ENCODE measurements at places on chromosomes 4 and X. TPM values are rescaled to one million over a fixed set of nuclear protein-coding genes. Genes with fewer than 3 reads are reported as not detected.

- H3K27ac ChIP-seq = no peak overlapping the region
- no peaks in the 10 kb centered on the region for H3K36me3 ChIP-seq
- H3K27me3 ChIP-seq = no peaks in the 10 kb centered on the region
- peak; percentile 12 for DNase-seq
Observed at GRCh38 chr4:139144911-139145551, 32.0 kb downstream of the ELF2 start.

PDZD11 gene
- 51.2 TPM for total RNA-seq

SFRP2 gene
- total RNA-seq = not detected

- H3K27me3 ChIP-seq = no peaks in the 10 kb centered on the region
- DNase-seq = no peak
- H3K36me3 ChIP-seq = no peaks in the 10 kb centered on the region
- H3K4me1 ChIP-seq = no peaks in the 10 kb centered on the region
- H3K4me3 ChIP-seq = no peak overlapping the region
Observed at GRCh38 chr4:104451573-104451972, 43.1 kb downstream of the CXXC4 start.

DNA sequence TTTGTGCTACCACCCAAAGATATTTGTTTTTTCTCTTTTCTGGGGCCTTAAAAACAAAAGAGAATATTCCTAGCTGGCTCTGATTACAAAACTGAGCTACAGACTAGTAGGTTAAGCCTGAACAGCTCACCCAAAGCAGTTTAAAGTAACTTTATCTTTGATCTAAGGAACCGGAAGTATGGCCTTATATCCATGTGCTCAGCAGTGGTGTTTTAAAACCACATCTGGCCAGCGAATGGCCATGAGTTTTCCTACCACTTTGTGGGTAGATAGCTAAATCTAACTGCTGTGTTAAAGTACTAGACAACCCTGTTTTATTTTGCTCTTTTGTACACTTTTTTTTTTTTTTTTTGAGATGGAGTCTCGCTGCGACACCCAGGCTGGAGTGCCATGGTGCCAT, 24.6 kb downstream of the ADGRG4 start:
- H3K27me3 ChIP-seq = no peaks in the 10 kb centered on the region
- DNase-seq = no peak
- H3K27ac ChIP-seq = no peak overlapping the region

SYNPO2 gene
- total RNA-seq = 0.87 TPM

DNA sequence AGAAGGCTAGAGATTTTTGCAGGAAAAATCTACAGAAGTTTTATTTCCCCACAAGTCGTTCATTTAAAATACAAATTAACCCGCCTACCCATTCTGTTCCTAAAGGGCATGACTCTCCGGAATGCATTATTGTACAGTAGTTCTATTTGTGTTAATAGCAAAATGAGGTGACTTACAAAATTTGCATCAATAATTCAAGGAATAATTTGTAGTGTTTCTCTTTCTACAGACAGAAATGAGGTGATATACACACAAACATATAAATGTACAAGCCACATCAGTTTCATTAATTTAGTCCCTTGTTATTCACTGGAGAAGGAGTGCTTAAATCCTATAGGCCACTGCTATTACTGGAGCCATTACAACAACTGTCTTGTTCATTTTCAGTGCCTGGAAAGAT, 501.3 kb upstream of the DIAPH2 start:
- DNase-seq = no peak
- H3K36me3 ChIP-seq = no peaks in the 10 kb centered on the region
- no peak overlapping the region for H3K27ac ChIP-seq
- H3K27me3 ChIP-seq = no peaks in the 10 kb centered on the region

GRCh38 chrX:104697294-104697693, 131.3 kb downstream of the IL1RAPL2 start:
- no peak overlapping the region for H3K4me3 ChIP-seq
- H3K4me1 ChIP-seq = no peaks in the 10 kb centered on the region
- no peaks in the 10 kb centered on the region for H3K36me3 ChIP-seq
- H3K27ac ChIP-seq = no peak overlapping the region
- H3K27me3 ChIP-seq = no peaks in the 10 kb centered on the region

- DNase-seq = no peak
- no peaks in the 10 kb centered on the region for H3K36me3 ChIP-seq
- H3K27ac ChIP-seq = no peak overlapping the region
- H3K4me1 ChIP-seq = peaks cover 19% of the 10 kb centered on the region
- H3K27me3 ChIP-seq = no peaks in the 10 kb centered on the region
Observed at GRCh38 chr4:107693132-107693531, 26.9 kb downstream of the PAPSS1 start.

- no peak overlapping the region for H3K27ac ChIP-seq
- no peaks in the 10 kb centered on the region for H3K27me3 ChIP-seq
- H3K4me3 ChIP-seq = no peak overlapping the region
Observed at GRCh38 chrX:68944211-68944610, 115.4 kb downstream of the EFNB1 start.

GRCh38 chr4:151489462-151490203, 80.7 kb downstream of the FHIP1A start:
- DNase-seq = peak; percentile 71
- H3K27me3 ChIP-seq = no peaks in the 10 kb centered on the region
- H3K4me3 ChIP-seq = peak overlapping the region; percentile 37
- H3K27ac ChIP-seq = peak overlapping the region; percentile 64
- H3K36me3 ChIP-seq = no peaks in the 10 kb centered on the region

PPARGC1A gene
- total RNA-seq = not detected

GRCh38 chrX:2967998-2968909, 38.1 kb upstream of the ARSH start:
- peak; percentile 5 for DNase-seq
- H3K27me3 ChIP-seq = peaks cover 26% of the 10 kb centered on the region
- no peak overlapping the region for H3K4me3 ChIP-seq

DNA sequence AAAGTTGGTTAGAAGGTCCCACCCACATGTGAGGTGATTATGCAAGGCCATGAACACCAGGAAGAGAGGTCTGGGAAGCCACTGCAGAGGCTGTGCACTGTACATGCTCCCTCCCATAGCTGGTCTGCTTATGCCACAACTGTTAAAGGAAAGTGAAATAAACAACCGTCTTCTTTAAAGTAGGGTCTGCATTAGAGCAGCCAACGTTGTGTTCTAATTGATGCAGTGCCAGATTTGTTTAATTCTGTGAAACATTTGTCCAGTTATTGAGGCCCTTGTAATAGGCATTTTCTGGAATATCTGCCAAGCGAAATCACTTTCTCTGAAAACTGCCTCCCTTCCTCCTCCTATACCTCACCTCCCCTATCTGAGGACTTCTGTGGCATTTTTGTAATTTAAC, 224.0 kb upstream of the LNX1 start:
- H3K4me1 ChIP-seq = no peaks in the 10 kb centered on the region
- H3K4me3 ChIP-seq = no peak overlapping the region
- no peak for DNase-seq
- no peak overlapping the region for H3K27ac ChIP-seq

DNA sequence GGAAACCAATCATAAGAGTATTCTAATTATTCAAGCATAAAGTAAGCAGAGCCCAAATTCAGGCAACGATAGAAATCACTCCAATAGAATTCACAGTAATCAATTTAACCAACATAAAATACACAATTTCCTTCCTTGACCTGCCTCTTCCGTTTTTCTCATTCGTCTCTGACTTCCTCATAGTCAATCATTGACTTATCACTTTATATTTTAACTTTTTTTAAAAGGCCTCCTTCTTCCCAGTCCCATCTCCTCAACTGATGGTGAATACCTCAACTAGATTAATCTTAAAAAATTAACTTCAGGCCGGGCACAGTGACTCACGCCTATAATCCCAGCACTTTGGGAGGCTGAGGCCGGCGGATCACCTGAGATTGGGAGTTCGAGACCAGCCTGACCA, 13.3 kb downstream of the CNOT6L start:
- no peaks in the 10 kb centered on the region for H3K27me3 ChIP-seq
- no peaks in the 10 kb centered on the region for H3K4me1 ChIP-seq

- no peak overlapping the region for H3K27ac ChIP-seq
- no peaks in the 10 kb centered on the region for H3K36me3 ChIP-seq
- H3K27me3 ChIP-seq = peaks cover 22% of the 10 kb centered on the region
Observed at GRCh38 chr4:6172927-6173200, 27.5 kb downstream of the JAKMIP1 start.

DNA sequence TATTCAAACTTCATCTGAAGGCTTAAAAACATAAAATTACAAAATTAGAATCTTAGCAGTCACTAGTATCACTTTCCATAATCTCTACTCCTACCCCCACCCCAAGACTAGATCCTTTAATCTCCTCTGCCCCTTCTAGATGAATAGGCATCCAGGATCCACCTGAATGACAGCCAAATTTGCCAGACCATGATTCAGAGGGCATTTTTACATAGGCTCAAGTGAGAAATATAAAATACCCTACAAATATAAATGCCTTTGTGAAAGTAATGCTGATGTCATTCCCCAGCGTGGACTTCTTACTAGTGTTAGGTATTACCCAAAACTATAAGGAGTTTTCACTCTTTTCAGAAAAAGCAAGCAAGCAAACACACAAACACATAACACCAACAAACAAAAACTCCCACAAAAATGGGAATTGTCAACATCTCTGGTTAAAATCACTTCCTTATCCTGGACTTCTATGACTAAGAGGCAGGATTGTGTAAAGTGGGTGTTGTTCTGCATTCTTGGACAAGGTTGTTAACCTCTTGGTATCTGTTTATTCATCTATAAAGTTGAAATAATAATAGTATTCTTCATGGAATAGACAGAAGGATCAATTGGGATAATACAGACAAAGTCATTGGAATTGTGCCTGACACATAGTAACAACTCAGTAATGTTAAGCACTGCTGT, 51.3 kb upstream of the TMPRSS11F start:
- no peaks in the 10 kb centered on the region for H3K36me3 ChIP-seq
- DNase-seq = peak; percentile 73
- H3K4me3 ChIP-seq = no peak overlapping the region
- no peaks in the 10 kb centered on the region for H3K27me3 ChIP-seq

GRCh38 chr4:147123146-147123545, 177.5 kb upstream of the TTC29 start:
- no peaks in the 10 kb centered on the region for H3K27me3 ChIP-seq
- H3K27ac ChIP-seq = no peak overlapping the region
- no peaks in the 10 kb centered on the region for H3K36me3 ChIP-seq
- H3K4me1 ChIP-seq = no peaks in the 10 kb centered on the region

DNA sequence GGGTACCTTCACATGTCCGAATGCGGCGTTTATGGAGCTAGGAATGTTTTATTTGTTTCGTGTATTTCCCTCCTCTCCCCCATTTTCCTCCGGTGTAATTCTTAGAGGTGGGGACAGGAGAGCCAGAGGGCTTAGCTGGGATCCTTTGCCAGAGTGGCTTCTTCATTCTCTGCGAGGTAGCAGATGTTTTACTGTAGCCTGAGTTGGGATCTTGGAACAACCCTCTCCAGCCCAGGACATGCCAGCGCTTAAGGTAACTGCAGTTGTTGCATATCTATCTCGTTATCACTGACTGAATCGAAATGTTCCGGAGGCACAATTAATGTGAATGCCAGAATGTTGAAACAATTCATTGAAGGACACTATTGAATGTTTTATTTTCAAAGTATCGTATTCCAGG, 59.0 kb upstream of the DYNLT3 start:
- H3K27me3 ChIP-seq = no peaks in the 10 kb centered on the region
- H3K27ac ChIP-seq = no peak overlapping the region
- DNase-seq = no peak
- H3K36me3 ChIP-seq = no peaks in the 10 kb centered on the region
- H3K4me3 ChIP-seq = no peak overlapping the region

ANK2 gene
- total RNA-seq = 0.61 TPM

Measured in PC-9 (cell line).